Activated CD4-positive, alpha-beta T cell treated with anti-CD3 and anti-CD28 coated beads, Interleukin-2, amount 50 U/mL, for 1 hour (primary cell): ENCODE measurements at places on chromosomes 16 and 17.

DNA sequence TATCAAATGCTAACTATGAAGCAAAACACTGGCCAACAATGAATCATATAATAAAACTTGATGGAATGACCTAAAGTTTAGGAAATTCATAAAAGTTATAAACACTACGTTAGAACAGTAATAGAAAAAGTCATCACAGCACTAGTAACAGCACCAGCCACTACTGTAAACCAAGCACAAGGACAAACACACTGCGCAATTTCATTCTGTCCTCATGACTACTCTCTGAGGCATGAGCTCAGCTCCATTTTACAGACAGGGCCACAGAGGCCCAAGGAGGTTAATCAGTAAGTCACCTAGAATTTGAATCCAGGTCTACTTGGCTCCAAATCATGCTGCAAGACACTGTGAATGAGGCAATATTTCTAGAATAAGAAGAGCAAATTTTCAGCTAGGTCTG is 13.4 kb downstream of the EMC8 start:
- no peak for DNase-seq

DNA sequence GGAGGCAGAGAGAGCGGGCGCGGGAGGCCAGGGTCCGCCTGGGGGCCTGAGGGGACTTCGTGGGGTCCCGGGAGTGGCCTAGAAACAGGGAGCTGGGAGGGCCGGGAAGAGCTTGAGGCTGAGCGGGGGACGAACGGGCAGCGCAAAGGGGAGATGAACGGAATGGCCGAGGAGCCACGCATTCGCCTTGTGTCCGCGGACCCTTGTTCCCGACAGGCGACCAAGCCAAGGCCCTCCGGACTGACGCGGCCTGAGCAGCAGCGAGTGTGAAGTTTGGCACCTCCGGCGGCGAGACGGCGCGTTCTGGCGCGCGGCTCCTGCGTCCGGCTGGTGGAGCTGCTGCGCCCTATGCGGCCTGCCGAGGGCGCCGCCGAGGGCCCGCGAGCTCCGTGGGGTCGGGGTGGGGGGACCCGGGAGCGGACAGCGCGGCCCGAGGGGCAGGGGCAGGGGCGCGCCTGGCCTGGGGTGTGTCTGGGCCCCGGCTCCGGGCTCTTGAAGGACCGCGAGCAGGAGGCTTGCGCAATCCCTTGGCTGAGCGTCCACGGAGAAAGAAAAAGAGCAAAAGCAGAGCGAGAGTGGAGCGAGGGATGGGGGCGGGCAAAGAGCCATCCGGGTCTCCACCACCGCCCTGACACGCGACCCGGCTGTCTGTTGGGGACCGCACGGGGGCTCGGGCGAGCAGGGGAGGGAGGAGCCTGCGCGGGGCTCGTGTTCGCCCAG is 1.2 kb upstream of the CBX4 start:
- no peak for DNase-seq

GRCh38 chr17:11736613-11737312 is 138.5 kb downstream of the DNAH9 start:
- no peak for DNase-seq

DNA sequence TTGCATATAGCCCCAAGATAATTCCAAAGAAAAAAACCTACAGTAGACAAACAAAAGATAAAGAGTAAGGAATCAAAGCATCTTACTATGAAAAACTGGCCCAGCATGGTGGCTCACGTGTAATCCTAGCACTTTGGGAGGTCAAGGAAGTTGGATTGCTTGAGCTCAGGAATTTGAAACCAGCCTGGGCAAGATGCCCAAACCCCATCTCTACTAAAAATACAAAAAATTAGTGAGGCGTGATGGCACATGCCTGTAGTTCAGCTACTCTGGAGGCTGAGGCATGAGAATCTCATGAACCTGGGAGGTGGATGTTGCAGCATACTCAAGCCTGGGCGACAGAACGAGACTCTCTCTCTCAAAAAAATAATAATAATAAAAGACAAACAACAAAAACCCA is 764.7 kb upstream of the KIF2B start:
- DNase-seq = no peak

DNA sequence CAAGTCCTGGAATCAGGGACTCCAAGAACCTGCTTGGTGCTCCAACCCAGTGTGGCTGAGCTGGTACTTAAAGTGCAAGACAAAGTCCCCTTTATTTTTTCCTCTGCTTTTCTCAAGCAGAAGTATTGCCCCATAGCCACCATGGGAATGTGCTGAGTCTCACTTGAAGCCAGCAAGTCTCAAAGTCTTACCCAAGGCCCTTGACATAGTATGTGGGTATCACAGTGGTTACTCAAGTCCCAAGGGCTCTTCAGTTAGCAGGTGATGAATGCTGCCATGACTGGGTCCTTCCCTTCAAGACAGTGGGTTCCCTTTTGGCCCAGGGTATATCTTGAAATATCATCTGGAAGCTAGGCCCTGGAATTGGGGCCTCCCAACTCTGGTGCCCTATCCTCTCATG is 30.5 kb upstream of the GINS3 start:
- DNase-seq = no peak

DNA sequence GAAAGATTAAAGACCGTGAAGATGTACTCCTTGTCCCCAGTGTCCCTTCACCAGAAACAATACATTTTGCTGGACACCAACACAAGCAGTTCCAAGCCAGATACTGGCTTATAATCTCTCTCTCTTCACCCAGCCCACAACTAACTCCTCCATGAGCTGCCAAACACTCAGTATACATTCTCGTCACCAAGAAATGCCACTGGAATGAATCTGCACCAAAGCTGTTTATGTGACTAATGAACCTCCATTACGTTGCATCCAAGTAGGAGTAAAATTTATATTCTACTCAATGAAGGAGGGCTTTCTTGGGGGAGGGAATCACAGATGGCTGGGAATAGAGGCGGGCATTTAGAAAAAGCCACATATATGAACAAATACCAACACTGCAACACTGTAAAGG is 20.9 kb upstream of the SOX9 start:
- DNase-seq = no peak

DNA sequence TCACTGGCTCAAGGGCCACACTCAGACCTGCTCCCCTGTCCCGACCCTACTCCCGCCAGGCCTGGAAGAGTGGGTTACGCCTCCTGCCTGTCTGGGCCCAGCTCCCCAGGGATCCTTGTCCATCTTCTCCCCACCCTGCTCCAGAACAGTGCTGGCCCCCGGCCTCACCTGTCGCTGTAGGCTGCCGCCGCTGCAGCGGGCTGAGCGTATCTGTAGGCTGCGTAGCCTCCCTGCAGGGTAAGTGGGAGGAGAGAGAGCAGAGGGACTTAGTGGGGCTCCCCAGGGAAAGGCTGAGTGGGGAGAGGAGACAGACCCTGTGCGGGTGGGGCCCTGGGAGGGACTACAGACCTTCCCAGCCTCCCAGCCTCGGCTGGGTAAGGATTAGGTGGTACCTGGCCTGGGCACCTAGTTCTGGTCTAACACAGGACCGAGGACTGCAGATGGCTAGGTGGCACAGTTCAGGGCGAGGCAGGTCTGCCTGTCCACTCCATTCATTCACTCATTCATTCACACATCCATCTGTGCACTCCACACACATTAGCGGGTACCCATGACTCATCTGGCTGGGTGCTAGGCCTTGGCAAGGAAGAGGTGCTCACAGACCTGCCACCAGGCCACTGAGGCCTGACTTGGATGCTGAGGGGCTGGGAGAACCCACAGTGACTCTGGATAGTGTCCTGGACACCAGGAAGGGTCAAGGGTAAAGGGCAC is 20.9 kb downstream of the ENGASE start:
- no peak for DNase-seq

DNA sequence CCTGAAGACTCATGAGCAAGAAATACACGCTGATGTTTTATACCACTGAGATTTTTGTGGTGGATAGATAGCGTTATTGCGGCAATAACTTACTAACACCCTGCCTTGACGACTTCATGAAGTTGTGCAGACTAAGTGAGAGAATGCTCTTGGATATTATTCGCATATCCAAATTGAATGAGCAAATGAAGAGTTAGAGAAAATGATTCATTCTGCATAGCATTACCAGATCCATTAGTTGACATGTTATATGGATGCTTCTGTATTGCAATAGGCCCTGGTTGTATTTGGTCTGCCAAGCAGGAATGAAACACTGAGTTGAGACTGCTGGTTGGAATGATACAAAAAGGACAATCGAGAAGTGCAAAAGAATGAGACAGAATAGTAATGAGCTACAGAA is 247.3 kb downstream of the CA10 start:
- DNase-seq = no peak

DNA sequence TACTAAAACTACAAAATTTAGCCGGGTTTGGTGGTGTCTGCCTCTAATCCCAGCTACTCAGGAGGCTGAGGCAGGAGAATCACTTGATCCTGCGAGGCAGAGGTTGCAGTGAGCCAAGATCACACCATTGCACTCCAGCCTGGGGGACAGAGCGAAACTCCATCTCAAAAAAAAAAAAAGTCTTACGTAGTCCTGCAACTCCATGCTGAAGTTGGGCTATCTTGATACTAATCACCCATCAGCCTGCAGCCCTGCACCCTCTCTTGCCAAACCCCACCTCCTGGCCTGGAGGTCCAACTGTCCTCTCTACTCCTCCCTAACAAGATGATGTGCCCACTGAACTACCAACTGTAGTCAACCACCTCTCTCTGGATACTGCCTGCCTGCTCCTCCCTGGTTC is 4.8 kb downstream of the TMEM170A start:
- DNase-seq = no peak

- DNase-seq = no peak
Measured at GRCh38 chr17:57438066-57438731, 181.9 kb downstream of the MSI2 start.

GRCh38 chr17:7238420-7239090 is 702 bp downstream of the PHF23 start:
- no peak for DNase-seq

GRCh38 chr17:50188531-50188920 is 12.9 kb downstream of the COL1A1 start:
- DNase-seq = no peak

GRCh38 chr16:16059895-16060590 is 110.6 kb downstream of the ABCC1 start:
- DNase-seq = no peak

GRCh38 chr16:85863384-85863774 is 35.6 kb upstream of the IRF8 start:
- DNase-seq = no peak

- no peak for DNase-seq
Measured at GRCh38 chr16:4098501-4098900, 17.7 kb downstream of the ADCY9 start.

DNA sequence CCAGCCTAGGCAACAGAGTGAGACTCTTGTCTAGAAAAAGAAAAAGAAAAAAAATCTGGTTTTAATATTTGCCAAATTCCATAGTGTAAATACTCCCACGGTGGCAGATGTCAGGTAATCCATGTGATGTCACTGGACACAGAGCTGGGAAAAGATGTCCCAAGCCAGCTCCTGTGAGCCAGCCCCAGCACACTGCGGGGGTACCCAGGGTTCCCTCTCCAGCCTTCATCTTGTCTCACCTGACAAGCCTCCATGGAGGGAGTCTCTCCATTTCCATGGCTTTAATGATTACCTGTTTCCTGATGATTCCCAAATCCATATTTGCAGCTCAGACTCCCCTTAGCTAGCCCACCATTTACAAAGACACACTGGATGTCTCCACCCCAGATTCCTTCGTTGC is 4.6 kb downstream of the CD300LB start:
- no peak for DNase-seq

- DNase-seq = no peak
Measured at GRCh38 chr17:12386225-12386624, 279.5 kb upstream of the MYOCD start.

GRCh38 chr17:42969001-42969581 is 4.8 kb upstream of the AARSD1 start:
- DNase-seq = no peak

- no peak for DNase-seq
Measured at GRCh38 chr16:85908889-85909589, 10.1 kb downstream of the IRF8 start.

DNA sequence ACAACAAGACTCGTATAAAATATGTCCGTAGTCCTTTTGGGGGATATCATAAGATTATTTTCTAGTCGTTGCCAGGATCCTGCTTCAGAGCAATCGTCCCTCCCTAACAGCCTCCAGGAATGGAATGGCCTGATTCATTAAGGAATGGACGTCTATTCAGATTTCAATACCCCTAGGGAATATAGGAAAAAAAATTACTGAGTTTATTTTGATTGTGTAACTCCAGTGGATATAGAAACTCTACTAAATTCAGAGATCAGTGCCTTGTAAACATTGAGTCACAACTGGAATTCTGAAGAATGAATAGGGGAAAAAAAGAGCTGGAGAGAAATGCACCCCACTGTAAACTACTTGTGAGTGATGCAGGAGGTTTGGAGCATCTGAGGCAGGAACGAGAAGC is 1171.5 kb upstream of the GOT2 start:
- DNase-seq = no peak

GRCh38 chr16:25403852-25404251 is 146.2 kb upstream of the ZKSCAN2 start:
- DNase-seq = no peak

GRCh38 chr16:72284042-72284789 is 112.3 kb upstream of the PMFBP1 start:
- no peak for DNase-seq

DNA sequence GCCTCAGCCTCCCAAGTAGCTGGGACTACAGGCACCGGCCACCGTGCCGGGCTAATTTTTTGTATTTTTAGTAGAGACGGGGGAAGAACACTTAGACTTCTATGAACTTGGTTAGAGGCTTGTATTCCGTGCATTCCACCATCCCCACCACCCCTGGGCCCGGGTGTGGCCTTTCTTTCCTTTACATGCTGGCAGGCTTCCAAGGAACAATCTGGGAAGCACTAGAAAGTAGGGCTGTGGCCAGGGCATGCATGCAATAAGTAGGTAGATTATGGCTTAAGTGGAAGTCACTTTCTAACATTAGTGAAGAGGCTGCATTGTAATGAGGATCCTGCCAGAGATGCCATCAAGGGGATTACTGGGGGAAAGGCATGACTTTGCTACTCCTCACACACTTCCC is 171.6 kb downstream of the SHISA6 start:
- no peak for DNase-seq

DNA sequence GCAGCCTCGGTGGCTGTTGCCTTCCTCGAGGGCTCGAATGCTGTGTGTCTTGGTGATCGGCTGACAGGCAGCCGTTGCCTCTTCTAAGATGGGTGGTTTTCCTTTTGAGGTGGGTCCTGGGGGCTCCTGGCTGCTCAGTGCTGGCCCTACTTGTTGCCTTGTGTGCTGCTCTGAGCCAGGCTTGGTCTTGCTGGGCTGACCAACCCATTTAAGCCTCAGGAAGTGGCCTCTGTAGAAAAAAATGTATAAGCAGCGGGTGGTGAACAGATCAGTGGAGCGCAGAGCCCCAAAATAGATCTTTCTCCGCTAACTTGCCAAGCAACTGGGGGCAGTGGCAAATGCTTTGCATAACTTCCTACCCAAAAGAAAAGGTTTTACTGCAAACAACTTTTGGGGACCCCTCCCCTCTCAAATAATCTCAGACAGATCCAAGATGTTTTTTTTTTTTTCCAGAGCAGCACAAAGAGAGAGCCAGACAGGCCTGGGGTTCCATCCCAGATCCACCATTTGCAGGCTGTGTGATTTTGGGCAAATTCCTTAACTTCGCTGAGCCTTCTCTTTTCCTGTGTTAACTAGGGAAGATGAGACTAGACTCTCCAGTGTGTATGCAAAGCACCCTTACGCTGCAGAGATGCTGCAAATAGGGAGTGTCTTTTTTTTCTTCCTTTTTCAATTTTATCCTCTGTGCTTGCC is 42.5 kb downstream of the PLCG2 start:
- no peak for DNase-seq
